ENCODE measurements at places on chromosomes 11 and 22. TPM values are rescaled to one million over a fixed set of nuclear protein-coding genes. Genes with fewer than 3 reads are reported as not detected.

OR8A1 gene
- not detected for total RNA-seq

- DNase-seq, result no peak
Measured at GRCh38 chr11:1667121-1667850, 29.7 kb upstream of the KRTAP5-6 start.

DEPDC7 gene
- total RNA-seq, result 12.3 TPM

DNA sequence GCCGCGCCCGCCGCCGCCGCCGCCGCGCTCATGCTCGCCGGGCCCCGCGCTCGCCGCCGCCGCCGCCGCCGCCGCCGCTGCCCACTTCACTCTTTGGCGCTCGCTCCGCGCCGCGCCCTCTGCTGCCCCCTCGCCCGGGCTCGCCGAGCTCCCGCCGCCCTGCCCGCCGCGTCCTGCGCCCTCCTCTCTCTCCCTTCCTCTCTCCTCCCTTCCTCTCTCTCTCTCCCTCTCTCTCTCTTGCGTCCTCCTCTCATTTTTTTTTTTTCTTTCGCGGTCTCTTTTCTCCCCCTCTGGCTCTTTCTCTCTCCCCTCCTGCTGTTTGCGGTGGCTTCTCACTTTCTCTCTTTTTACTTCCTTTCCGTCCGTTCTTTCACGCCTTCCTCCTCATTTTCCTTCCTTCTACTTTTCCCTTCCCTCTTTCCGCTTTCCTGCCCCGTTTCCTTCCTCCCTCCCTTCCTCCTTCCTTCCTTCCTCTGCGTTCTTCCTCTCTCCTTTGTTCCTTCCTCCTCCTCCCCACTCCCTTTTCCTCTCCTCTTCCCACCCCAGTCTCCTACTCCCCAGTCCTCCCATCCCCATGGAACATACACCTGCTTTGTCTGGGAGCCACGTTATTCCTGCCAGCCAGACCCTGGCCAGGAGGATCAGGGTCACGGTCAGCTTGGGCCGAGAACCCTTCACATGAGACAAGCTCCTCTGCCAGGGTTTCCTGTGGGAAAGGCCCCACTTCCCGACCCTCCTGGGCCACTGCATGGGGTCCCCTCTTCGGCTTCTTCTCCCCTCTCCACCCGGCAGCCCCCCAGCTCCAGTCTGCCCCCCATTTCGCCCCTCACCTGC, 19.3 kb upstream of the SHISAL1 start:
- DNase-seq, result no peak

GRCh38 chr11:100753571-100753970, 66.5 kb downstream of the ARHGAP42 start:
- DNase-seq, result no peak

All from sciatic nerve (tissue), 2 donors.